CD14-positive monocyte (primary cell): ENCODE measurements at places on chromosomes 3 and 15. TPM values are rescaled to one million over a fixed set of nuclear protein-coding genes. Genes with fewer than 3 reads are reported as not detected.

SCN11A gene
- 0.01 TPM in 1 of 2 replicates, not detected in the other for polyA plus RNA-seq

DNA sequence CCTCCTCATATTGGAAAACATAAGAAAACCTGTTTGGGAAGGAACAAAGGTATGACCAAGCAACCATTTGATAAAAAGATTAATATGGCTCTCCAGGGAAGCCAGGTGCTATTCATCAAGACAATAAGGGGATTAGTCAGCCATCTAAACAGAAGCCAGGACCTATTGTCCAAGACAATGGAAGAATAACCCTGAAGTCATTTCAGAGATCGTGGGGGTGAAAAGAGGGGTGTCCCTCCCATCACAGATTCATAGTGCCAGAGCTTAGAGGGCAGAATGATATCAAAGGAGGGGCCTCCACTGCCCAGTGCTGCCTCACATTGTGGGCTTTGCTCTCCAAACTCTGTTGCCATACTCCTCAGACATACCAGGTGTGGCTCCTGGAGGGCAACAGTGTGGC, 73.5 kb downstream of the DAPK2 start:
- H3K27ac ChIP-seq = no peak overlapping the region
- peaks cover 10% of the 10 kb centered on the region for H3K4me1 ChIP-seq
- no peak for DNase-seq

DNA sequence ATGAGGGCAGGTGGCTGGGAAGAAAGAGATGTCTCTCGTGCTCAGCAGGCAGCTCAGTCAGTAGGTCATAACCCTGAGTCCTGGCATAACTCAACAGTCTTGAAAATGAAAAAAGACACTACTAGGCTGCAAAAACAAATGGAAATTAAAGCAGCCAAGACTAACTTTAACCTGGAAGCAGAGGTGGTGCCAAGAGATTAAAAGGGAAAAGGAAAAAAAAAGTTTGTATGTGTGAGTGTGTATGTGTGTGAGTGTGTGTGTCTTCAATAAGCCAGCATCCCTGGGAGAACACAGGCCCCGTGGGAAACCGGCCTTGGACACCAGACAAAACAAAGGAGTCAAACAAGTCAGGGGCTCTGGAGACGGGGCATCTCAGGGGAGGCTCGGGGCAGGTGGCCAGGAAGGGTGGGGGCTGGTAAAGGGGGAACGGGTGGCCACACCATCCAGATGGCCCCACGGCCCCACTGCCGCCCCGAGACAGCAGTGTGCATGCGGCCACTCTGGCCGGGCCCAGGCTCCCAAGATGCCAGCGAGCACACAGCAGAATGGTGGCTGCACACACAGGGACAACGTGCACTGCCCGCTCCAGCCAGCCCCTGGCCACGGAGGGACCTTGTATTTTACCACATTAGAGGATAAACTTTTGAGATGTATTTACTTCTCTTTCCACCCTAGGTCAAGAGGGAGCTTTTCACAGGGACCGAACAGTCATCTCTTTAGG, 23.8 kb downstream of the CYFIP1 start:
- H3K4me1 ChIP-seq = peaks cover 32% of the 10 kb centered on the region
- DNase-seq = no peak
- H3K27ac ChIP-seq = peak overlapping the region; percentile 40
- H3K36me3 ChIP-seq = no peaks in the 10 kb centered on the region
- no peak overlapping the region for H3K4me3 ChIP-seq
- no peaks in the 10 kb centered on the region for H3K27me3 ChIP-seq

GRCh38 chr15:72160696-72161245, 36.8 kb downstream of the GRAMD2A start:
- peaks cover 15% of the 10 kb centered on the region for H3K4me1 ChIP-seq
- H3K27me3 ChIP-seq = no peaks in the 10 kb centered on the region
- DNase-seq = no peak
- H3K36me3 ChIP-seq = no peaks in the 10 kb centered on the region
- no peak overlapping the region for H3K4me3 ChIP-seq
- no peak overlapping the region for H3K27ac ChIP-seq

DNA sequence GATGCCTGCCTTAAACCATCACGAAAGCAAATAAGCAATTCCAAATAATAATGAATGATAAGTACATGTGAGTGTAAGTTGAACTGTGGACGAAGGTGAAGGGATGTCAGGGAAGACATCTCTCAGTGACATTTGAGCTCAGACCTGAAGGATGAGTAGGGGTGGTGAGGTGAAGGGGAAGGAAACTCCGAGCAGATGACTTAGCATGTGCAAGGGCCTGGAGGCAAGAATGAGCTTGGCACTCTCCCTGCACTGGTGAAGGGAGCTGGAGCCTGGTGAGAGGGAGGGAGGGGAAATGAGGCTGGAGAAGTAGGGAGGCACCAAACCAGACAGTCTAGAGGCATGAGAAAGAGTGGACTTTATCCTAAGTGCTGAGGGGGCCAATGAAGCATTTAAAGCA, 84.3 kb downstream of the MTHFS start:
- H3K27me3 ChIP-seq = no peaks in the 10 kb centered on the region
- no peak overlapping the region for H3K27ac ChIP-seq
- peaks cover 17% of the 10 kb centered on the region for H3K4me1 ChIP-seq
- no peak overlapping the region for H3K4me3 ChIP-seq
- no peaks in the 10 kb centered on the region for H3K36me3 ChIP-seq
- no peak for DNase-seq

GRCh38 chr3:132983143-132983770, 54.9 kb upstream of the TMEM108 start:
- no peak overlapping the region for H3K4me3 ChIP-seq
- no peaks in the 10 kb centered on the region for H3K4me1 ChIP-seq
- no peaks in the 10 kb centered on the region for H3K36me3 ChIP-seq
- DNase-seq = no peak
